ENCODE measurements at places on chromosomes 1 and 21. TPM values are rescaled to one million over a fixed set of nuclear protein-coding genes. Genes with fewer than 3 reads are reported as not detected.

The FCGR3B gene
- not detected for total RNA-seq

The RGS8 gene
- total RNA-seq: not detected

The ST6GALNAC3 gene
- 0.02 TPM for total RNA-seq

The CLCNKB gene
- not detected for total RNA-seq

The SLC25A34 gene
- 1.8 TPM for total RNA-seq

Measured in activated CD4-positive, alpha-beta T cell treated with anti-CD3 and anti-CD28 coated beads, Interleukin-2, amount 10 ng/mL, durations not matched to agents 7 days and 5 days (primary cell).